ENCODE measurements at places on chromosomes 4 and X.

DNA sequence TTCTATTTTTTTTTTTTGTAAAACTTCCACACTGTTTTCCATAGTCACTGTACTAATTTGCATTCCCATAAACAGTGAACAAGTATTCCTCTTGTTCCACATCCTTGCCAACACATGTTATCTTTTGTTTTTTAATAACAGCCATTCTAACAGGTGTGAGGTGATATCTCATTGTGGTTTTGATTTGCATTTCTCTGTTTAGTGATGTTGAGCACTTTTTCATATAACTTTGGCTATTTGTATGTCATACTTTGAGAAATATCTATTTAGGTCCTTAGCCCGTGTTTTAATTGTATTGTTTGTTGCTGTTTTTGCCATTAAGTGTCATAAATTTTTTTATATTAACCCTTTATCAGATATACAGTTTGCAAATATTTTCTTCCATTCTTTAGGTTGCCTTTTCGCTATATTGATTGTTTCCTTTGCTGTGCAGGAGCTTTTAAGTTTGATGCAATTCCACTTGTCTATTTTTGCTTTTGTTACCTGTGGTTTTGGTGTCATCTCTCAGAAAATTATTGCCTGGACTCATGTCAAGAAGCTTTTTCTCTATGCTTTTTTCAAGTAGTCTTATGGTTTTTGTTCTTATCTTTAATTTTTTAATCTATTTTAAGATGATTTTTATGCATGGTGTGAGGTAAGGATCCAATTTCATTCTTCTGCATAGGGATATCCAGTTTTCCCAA lies 27.9 kb upstream of the NDNF start:
- DNase-seq: no peak

GRCh38 chr4:187478292-187479140 lies 517.1 kb upstream of the ZFP42 start:
- peak; percentile 82 for DNase-seq

DNA sequence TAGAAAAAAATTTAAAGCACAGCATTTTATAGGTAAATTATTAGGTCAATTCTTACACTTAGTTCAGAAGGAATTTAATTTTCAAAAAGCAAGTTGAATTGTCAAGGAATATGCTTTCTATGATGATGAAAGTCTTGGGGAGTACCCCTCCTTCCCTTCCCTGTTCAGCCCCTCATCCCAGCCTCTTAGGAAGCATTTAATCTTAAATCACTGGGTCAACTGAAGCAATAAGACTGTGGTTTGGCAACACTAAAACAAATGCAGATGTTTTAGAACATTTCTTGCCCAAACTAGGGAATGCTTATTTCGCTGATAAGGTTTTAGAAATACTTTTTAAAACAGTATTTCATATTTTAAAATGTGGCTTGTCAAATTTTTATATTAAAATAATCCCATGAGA lies 19.1 kb upstream of the ARSJ start:
- DNase-seq: no peak

DNA sequence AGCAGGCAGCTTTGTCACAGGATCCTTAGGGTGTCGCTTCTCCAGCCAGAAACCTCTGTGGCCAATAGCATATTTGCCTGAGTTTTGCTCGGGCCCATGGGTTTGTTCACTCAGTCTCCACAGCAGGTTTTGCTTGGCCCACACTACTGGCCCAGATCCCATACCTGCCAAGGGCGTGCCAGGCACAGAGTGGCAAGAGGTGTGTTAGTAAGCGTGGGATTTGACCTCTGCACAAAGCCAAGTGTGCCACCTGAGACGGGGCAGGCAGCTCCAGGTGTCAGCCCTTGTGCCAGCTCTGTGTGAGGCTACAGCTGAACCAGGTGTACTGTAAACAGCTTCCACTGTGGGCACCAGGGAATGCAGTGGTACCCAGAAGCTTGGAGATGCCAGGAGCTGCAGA lies 2003.0 kb downstream of the C4orf33 start:
- DNase-seq: no peak

DNA sequence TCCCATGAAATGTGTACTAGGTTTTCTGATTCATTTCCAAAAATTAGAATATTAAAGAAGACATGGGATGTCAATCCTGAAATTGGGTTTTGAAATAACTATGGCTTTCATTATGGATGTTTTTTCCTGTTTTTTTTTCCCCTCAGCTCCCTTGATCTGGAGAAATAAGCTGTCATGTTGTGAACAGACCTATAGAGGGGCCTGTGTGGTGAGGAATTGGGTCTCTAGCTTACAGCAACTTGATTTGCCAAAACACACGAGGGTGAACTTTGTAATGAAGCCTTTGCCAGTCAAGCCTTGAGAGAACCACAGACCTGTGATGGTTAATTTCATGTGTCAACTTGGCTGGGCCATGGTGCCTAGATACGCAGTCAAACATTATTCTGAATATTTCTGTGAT lies 2413.6 kb downstream of the PCDH7 start:
- DNase-seq: no peak
